ENCODE measurements at places on chromosomes 12 and 14. TPM values are rescaled to one million over a fixed set of nuclear protein-coding genes. Genes with fewer than 3 reads are reported as not detected.

DNA sequence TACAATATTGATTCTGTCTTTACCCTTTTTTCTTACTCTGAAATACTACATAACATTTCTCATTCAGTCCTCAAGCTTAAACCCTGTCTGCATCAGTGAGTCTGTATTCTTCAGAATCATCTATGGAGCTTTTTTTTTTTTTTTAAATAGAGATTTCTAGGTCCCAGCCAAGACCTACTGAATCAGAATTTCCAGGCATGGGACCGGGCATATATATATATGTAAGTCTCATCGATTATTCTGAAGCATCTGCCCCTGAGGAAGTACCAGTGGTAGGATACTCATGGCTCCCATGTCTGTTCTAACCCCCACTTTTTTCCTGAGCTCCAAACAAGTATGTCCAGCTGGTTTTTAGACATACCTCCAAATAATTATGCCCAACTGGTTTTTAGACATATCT, 6.1 kb downstream of the DDX47 start:
- no peak for DNase-seq
- peaks cover 19% of the 10 kb centered on the region for H3K36me3 ChIP-seq
- no peaks in the 10 kb centered on the region for H3K27me3 ChIP-seq

GRCh38 chr12:90816353-90817089, 138.5 kb downstream of the CCER1 start:
- no peaks in the 10 kb centered on the region for H3K36me3 ChIP-seq
- no peak overlapping the region for H3K27ac ChIP-seq
- H3K4me1 ChIP-seq, result peaks cover 9% of the 10 kb centered on the region
- peak; percentile 91 for DNase-seq
- no peak overlapping the region for H3K4me3 ChIP-seq

Gene ZC2HC1C
- total RNA-seq, result 3.6 TPM

Gene RCOR1
- 31.8 TPM for total RNA-seq
